ENCODE measurements at places on chromosomes 4 and X.

DNA sequence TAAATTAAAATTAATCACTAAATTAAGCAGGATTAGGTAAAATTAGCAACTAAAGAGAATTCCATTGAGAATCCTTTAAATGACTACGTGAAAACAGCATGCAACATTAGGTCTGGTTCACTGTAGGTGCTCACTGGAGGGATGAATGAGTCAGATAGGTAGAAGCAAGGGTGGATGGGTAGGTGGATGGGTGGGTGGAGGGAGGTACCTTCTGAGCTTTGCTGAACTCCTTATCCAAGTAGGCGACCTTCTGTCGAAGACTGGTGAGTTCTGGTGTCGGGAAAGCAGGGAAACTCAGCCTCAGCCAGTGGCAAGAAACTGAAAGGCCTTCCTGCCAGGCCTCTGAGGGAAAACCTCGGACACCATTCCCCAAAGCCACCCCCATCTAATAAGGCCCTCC lies 3.0 kb downstream of the GRIPAP1 start:
- no peak for DNase-seq

DNA sequence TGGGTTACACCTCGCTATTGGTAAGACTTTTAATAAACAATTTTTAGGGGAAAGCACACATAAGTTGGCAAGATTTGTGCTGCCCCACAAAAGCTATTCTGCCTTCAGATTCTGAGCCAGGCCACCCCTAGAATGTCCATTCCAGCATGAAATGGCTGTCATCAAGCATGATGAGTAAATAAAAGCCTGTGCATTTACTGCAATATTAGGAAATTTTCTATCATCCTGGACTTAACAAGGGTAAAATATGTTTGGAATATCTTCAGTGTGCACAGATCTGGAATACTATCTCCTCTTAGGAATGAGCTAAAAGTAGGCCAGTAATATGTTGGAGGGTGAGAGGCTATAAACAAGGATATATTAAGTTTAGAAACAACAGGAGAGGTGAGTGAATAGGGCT lies 510.9 kb downstream of the ANKRD50 start:
- DNase-seq: no peak

- DNase-seq: peak; percentile 53
These were observed 24.7 kb downstream of the KCNE5 start for GRCh38 chrX:109600237-109600651.

DNA sequence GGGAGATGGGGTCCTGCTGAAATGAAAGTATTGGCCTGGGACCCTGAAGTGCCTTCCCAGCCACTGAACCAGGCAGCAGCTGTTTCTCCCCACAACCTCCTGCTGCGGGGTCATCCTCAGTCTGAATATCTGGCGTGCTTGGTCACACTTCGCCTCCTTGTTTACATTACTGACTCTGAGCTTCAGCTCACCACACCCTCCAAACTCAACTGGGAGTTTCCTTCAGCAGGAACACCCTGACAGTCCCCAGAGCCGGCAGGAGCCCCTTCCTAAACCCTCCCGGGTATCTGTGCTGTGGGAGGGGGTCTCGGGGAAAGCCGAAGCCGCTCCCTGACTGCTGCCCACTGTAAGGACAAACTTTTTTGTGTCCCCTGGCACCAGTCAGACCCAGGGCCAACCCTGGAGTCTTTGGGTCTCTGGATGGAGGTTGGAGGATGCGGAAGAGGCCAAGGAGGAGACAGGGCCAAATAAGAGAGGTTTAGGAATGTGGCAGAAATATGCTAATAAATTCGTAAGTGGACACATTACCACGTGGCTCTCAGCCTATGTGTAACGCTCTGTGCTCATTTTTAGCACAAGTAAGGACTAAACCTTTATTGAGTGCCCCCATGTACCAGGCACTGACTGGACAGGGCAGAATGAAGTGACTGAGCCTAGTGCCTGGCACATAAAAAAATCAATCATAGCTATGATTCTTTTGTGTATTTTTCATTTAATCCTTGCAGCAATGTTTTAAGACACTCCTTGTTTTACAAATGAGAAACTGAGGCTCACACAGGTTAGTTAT lies 20.7 kb downstream of the FHDC1 start:
- no peak for DNase-seq

DNA sequence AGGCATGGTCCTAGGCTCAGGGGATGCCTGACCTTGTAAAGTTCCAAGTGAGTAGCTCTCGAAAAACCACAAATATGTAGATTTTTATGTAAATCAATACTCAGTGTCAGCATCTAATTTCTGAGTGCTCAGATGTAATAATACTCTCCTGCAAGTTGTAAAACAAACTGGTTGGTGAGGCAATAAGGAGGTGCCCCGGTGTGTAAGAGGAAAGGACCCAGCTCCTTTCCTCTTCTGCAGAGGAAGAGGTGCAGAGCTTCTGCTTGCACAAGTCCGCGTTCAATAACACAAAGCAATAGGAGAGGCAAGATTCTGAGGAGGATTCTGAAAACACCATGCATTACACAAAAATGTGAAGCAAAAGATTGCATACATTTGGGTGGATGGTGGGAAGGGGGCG lies 43.6 kb upstream of the ENPP6 start:
- DNase-seq: no peak

GRCh38 chrX:76428243-76429130 lies 977 bp downstream of the MAGEE1 start:
- DNase-seq: peak; percentile 30

DNA sequence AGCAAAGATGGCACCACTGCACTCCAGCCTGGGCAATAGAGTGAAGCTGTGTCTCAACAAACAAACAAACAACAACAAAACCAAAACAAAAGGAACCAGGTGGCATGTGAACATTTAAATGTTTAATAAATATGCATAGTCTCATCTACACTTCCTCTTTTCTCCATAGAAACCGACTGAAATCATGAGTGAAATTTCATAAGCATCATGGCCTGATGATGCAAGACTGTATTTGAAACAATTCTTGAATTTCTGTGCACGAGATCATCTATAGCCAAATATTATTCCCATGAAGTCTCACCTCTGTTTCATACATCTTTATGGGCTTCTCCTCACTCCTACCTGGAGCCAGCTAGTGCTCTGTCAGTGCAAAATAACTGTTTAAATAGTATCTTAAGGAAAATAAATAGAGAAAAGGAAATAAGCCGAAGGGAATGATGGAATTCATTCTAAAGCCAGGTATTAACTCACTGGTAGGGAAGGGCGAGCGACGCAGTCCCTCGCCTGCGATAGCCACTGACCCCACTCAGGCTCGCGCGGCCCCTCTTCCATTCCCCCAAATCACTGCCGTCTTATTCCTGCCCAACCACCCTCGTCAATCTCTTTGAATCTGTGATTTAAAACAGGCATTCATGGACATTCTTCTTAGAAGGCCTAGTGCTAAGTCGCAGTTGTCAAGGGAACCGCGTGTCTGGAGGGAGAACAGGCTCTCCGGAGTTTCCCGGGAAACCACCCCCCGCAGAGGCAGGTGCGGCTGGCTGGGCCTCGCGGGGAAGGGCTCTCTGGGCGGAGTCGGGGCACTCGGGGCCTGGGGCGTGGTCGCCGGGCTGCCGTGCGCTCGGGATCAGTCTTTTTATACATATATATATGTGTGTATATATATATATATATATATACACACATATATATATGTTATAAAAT lies 52.4 kb upstream of the TRIM2 start:
- DNase-seq: peak; percentile 32

GRCh38 chr4:7121174-7121573 lies 53.3 kb upstream of the GRPEL1 start:
- DNase-seq: no peak

GRCh38 chrX:78384486-78384885 lies 57.1 kb upstream of the CYSLTR1 start:
- no peak for DNase-seq

- no peak for DNase-seq
These were observed 12.6 kb downstream of the TENT5D start for GRCh38 chrX:80432863-80433262.

DNA sequence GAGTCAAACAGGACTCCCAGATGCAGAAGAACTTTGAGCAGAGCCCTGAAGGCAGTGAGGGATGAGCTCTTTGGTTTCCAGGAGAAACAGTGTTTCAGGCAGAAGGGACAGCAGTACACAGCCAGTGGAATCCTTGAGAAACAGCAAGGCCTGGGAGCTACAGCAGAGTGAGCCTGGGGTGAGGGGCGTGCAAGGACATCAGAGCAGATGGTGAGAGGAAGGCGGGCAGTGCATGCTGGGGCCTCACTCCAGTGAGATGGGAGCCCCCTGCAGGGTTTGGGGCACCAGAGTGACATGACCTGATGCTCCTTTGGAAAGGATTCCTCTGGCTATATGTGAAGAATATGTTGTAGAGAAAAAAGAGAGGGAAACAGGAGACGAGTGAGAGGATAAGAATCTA lies 98.1 kb upstream of the EGFL6 start:
- DNase-seq: no peak

GRCh38 chrX:146243041-146243440 lies 425.4 kb downstream of the SLITRK2 start:
- DNase-seq: no peak

DNA sequence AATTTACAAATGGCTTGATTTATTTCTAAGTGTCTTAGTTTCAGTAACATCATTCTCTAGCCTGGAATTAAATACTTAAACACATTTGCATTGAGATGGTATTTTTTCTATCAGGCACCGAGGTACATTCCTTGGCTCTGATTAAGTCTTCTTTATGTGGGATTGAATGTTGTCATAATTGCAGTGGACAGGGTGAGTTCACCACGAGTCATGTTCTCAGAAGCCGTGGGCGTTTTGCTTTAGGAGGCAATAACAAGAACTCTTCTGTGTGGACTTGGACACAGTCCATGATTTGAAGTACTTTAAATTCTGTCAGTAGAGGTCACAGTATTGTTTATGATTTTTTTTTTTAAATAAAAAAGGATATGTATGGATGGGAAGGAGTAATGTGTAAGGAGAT lies 57.1 kb upstream of the EFHC2 start:
- DNase-seq: no peak

DNA sequence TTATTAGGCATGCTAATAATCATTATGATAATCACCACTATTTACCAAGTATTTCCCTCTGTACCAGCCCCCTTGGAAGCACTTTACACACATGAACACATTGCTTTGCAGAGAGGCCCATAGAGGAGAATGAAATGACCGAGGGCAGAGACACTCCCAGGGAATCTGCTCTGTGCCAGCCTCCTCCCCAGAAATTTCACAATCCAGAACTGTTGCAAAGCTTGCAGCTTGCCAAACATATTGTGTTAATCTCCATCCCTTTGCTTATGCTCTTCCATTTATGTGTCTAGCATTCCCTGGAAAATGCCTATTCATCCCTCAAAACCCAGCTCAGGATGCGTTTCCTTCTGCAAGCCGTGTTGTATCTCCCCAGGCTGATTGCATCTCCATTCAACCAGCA lies 37.8 kb downstream of the CYTL1 start:
- DNase-seq: no peak

GRCh38 chr4:3530663-3531254 lies 1.5 kb downstream of the LRPAP1 start:
- DNase-seq: no peak

GRCh38 chr4:149409555-149409962 lies 406.1 kb downstream of the IQCM start:
- DNase-seq: peak; percentile 27

GRCh38 chr4:8201321-8201781 lies 2.3 kb downstream of the SH3TC1 start:
- no peak for DNase-seq

GRCh38 chrX:115602729-115603389 lies 41.9 kb downstream of the PLS3 start:
- DNase-seq: no peak

DNA sequence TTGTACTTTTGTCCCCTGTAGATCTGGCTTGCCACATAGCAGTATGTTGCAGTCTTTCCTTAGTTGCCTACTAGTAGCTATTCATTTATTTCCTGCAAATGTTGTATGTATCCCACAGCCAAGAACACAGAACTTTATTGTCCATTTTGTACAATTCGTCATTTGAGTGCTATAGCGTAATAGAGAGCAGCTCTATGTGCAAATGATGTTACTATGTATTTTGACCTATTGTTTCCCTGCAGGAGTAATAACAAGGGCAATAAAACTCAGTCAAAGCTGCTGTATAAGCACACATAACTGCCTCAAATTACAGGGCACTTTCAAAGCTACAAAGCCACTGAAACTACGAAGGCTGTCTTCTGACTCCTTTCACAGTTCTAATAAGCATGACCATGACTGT lies 48.1 kb downstream of the NRK start:
- no peak for DNase-seq

- DNase-seq: no peak
These were observed 210.4 kb downstream of the PAPSS1 start for GRCh38 chr4:107509615-107510014.

DNA sequence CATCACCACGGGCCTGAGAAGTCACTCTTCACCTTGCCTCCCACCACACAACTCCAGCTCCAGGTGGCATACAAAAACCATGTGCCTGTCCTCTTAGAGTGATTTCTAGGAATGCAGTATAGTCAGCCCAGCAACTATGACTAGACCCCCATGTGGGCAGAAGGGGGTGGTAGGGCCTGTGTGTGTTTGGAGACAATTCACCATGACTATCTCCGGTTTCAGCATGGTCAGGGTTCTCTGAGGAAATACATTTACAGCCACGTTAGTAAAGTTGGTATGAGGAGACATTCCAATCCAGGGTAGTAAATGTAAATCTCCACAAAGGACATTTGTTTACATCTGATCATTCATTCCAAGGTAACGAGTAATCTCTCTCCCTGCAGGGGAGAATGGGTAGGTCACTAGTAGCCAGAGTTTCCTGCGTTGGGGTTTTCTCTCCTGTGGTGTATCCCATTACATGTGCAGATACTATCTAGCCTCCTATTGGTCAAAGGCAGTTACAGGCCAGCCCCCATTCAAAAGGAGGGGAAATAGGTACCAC lies 4.2 kb upstream of the MTMR1 start:
- DNase-seq: no peak

DNA sequence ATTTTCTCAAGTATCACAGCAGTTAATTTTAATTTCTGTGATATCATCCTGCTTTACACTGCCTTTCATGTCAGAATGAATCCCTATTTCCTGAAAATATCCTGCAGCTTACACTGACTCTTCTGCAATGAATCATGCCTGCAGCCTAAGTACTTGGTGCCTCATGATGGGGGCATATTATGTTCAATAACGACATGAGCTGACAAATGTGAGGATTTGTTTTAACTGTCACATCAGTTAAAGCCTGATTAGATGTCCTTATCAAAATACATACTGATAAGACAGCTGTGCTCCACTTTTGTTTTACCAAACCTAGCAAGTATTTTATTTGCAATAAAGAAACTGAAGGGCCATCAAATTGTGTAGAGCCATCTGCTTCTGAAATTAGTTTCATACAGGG lies 359.9 kb upstream of the AGA start:
- no peak for DNase-seq

GRCh38 chr4:121003863-121004262 lies 68.5 kb downstream of the NDNF start:
- DNase-seq: no peak

GRCh38 chr4:174189392-174190015 lies 94.0 kb downstream of the FBXO8 start:
- no peak for DNase-seq

GRCh38 chrX:115029869-115030570 lies 12.6 kb upstream of the IL13RA2 start:
- DNase-seq: no peak

DNA sequence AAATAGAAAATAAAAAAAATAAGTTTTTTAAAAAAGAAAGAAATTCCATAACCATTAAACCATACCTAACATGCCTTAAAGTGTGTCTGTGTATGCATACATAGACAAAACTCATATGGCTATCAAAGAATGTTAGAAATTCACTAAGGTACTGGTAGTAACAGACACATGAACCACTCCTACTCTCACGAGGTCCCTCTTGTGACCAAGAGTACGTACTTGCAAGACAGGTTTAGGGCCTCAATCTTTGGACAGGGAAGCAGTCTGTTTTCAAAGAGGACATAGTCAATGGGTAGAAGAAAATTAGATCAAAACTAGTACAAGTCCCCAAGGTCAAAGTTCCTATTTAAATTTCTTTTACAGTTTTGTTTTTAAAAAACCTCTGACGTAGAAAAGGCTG lies 117.3 kb downstream of the CHM start:
- no peak for DNase-seq
